ENCODE measurements at places on chromosomes 7 and 10. TPM values are rescaled to one million over a fixed set of nuclear protein-coding genes. Genes with fewer than 3 reads are reported as not detected.

GRCh38 chr7:152663931-152664330 is 12.0 kb downstream of the XRCC2 start:
- DNase-seq, result no peak

DNA sequence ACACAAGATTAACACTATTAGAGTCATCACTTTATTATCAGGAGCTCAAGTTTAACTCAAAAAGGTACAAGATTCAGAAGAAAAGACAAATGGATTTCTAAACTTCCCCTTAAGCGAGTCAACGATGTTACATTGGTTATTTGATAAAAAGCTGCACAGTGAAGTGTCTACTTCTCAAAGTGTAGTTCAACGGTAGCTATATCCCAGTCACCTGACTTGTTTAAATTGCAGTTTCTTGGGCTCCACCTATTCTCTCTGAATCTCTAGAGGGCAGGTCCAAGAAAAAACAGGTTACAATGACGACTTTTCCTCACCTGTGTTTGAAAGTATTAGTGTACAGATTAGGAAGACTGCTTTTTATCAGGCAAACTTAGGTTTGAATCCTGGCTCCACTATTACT is 16.6 kb downstream of the MINDY3 start:
- DNase-seq, result no peak

EFCAB10 gene
- polyA plus RNA-seq, result 1.4 TPM

FAM25A gene
- not detected for polyA plus RNA-seq

ERVW-1 gene
- 1.4 TPM for polyA plus RNA-seq

CPA1 gene
- polyA plus RNA-seq, result 6.5 TPM

DNA sequence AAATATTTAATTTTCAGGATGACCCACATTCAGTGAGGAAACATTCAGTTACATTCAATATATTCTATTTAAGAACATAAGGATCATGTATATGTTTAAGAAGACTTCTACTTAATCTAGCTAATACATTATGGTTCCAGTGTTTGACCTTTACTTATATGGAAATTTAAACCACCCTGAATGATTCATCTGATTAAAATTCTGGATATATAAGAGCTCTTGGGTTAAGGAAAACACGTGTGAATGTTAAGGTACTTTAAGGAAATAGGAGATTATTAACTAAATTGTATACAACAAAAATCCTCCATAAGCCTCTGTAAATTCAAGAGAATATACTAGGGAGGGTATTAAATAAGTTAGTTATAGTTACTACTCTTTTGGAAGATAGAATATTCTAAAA is 40.9 kb downstream of the HDAC9 start:
- no peak for DNase-seq

- DNase-seq, result no peak
These were observed 54.9 kb upstream of the IGFBP3 start for GRCh38 chr7:45975847-45976484.

DNA sequence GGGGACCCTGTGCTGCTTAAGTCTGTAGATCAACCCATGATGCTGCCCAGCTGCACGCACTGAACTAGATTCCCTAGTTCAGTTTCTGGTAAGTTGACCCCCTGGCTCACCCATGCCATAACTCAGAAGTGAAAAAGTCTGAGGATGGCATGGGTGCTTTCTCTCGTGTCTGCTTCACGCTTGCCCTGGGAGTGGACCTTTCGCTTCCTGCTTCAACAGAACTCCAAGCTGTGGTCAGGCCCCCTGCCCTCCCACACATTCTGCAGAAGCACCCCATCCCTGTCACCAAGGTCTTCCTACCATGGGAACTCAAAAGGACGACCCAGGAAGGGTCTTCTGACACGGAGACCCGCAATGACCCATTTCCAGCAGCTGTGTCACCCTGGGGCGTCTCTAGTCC is 39.9 kb downstream of the LRRC18 start:
- no peak for DNase-seq

- no peak for DNase-seq
These were observed 11.7 kb downstream of the CASP2 start for GRCh38 chr7:143299840-143300239.

DNA sequence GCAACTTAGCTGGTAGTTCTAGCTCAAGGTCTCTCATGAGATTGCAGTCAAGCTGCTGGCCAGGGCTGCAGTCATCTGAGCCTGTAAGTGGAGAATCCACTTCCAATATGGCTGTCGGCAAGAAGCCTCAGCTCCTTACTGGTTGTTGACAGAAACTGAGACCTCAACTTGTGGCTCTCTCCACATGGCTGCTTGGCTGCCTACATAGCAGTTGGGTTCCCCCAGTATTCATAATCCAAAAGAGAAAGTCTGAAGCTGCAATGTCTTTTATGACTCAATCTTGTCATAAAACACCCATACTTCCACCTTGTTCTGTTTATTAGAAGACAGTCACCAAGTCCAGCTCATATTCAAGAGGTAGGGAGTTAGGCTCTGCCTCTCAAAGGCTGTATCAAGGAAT is 334.9 kb upstream of the KMT2E start:
- DNase-seq, result no peak

DNA sequence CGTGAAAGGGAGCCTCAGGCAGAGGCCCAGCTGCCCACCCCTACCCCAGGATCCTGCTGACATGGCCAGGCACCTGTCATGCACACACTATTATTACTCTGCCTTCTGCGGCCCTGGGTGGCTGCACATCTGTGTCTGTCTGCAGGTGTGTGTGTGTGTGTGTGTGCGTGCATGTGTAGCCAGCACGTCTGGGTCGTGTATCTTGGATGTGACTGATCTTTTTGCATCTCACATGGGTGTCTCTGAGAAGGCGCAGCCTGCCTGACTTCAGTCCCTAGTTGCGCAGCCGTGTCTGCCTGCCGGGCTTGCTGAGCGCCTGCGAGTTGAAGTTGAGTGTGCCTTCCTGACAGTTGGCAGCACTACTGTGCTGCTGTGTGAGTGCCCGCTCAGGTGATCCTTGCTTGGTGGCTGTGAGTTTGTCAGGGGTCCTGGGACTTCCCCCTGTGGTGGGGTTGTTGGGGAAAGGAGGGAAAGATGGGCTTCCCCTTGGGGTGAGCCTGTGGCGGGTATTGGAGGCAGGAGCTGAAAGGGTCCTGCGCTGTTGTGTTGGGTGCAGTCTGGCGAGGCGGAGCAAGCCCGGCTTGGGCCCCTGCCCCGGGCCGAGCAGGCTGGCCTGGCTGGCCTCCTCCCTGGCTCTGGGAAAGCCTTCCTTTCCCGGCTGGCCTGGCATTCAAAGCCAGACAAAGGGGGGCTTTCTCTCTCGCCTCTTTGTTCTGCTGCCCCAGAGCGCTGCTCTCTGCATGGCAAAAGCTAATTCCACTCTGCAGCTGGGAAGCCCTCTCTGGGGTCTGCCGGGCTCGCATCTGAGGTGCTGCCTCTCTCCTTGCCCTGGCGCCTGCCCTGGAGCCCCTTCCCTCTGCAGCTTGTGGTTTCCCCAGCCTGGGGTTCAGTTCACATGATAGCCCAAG is 4.9 kb downstream of the TRIM8 start:
- no peak for DNase-seq
